Activated CD4-positive, alpha-beta memory T cell treated with anti-CD3 and anti-CD28 coated beads, Interleukin-2, amount 10 ng/mL, durations not matched to agents 7 days and 5 days (primary cell): ENCODE measurements at places on chromosomes 6 and 20. TPM values are rescaled to one million over a fixed set of nuclear protein-coding genes. Genes with fewer than 3 reads are reported as not detected.

The CD40 gene
- 0.88 TPM for total RNA-seq

The ITPR3 gene
- 54.2 TPM for total RNA-seq

The MCM8 gene
- total RNA-seq = 34.5 TPM

The KCNK15 gene
- not detected for total RNA-seq

The SCRT2 gene
- not detected for total RNA-seq

The NKAIN2 gene
- not detected for total RNA-seq

The FRK gene
- 0.03 TPM for total RNA-seq

The DYNLRB1 gene
- 109 TPM for total RNA-seq
